ENCODE measurements at places on chromosomes 5 and 9.

DNA sequence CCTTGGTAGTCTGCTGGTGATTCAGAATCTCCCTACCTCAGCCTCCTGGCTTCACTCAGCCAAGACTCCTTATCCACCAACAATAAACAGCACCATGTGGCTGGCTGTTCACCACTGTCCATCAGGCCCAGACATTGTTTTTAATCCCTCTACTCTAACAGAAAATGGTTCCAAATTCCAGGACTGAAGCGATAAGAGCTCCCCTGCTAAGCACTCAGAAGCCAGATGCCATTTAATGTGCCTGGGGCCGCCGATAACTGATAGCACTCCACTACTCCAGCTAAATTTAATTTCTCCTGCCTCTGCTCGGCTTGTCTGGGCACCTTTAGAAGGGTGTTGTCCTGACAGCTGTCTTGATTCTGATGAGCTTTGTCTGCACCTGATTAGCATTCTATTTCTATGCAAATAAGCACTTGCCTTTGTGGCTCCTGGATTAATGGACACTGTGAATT is 47.1 kb downstream of the ZNF622 start:
- no peak for DNase-seq

DNA sequence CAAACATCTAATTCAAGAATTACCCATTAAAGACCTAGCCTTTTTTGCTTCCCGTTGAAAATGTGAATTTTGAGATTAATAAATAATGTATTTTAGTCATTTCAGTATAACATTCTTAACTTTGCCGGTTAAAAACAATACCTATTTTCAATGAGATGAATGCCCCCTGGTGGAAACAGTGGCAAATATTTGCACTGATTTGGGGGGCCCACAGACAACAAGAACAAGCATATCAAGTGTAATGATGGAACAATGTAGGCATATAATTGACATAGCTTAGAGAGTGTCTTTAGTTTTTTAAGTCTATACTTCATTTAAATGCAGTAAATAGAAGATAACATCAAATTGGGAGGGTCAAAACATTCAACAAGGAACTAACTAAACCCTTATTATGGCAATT is 111.9 kb downstream of the NTRK2 start:
- no peak for DNase-seq

DNA sequence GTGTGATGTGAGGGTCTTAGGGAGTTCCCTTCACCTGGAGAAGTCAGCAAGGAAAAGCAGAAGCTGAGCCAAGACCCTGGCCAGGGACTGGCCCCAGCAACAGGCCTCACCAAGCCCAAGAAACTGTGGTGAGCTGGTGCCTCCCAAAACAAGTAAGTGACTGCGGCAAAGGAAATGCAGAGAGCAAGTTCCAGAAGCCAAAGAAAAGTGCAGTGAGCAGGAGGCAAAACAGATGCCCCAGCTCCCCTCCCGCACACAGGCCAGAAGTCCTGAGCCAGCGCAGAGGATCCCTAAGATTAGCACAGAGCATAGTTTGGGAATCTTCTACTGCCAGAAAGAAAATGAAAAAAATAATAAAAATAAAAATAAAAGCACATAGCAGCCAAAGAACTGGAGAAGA is 13.2 kb downstream of the MED27 start:
- DNase-seq: no peak

- no peak for DNase-seq
Measured at GRCh38 chr5:148880197-148880596, 53.8 kb downstream of the ADRB2 start.

DNA sequence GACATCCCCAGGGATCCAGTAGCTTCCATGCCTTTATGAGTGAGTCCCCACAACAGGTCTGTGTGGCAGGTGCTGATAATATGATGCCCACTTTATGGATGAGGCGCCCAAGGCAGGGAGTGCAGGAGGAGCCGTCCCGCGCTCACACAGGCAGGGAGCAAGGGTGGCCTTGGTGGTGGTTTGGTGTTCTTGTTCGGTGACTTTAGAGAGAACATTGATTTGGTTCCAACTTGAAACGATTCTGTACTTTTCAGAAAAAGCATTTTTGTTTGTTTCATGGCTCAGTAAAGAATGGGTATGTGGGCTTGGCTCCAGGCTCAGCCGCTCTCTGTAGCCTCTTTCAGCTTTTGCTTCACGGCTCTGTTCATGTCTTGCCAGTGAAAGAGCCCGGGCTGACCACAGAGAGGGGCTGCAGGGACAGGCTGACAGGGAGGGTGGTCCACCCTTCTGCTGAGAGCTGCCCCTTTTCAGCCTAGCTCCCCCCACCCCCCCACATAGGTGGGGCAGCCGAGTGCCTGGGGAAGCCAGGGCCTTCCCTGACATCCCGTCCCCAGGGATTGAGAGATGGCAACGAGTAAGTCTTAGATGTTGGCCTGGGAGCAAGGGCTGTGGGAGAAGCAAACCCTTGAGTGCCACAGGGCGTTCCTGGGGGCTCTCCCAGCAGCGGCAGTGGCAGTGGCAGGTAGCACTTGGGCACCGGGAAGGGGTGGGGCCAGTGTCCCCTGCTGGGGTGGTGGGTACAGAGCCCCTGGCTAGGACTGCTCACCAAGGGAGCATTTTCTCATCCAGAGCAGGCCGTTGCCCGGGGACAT is 28.0 kb downstream of the NCS1 start:
- no peak for DNase-seq

GRCh38 chr5:68250661-68251298 is 35.2 kb downstream of the PIK3R1 start:
- DNase-seq: no peak

DNA sequence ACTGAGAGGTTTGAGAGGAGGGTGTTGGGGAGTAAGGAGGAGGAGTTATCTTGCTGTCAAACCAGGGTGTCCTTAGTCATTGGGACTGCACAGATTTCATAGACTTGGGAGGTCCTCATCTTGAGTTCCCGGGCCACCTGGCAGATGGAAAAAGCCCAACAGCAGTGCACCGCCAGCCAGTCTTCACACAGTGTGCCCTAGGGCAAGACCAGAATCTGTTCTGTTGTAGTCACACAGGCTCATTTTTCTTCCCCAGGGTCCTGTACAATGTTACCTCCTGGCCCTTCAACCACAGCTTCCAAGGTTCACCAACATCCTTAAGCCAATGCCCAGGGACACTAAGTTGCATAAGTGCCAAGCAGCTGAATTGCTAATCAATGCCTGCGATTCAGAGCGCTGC is 21.0 kb downstream of the PLAC8L1 start:
- DNase-seq: no peak

GRCh38 chr9:20616808-20617207 is 5.5 kb downstream of the MLLT3 start:
- DNase-seq: no peak

GRCh38 chr9:4430432-4431261 is 59.6 kb upstream of the SLC1A1 start:
- DNase-seq: no peak

DNA sequence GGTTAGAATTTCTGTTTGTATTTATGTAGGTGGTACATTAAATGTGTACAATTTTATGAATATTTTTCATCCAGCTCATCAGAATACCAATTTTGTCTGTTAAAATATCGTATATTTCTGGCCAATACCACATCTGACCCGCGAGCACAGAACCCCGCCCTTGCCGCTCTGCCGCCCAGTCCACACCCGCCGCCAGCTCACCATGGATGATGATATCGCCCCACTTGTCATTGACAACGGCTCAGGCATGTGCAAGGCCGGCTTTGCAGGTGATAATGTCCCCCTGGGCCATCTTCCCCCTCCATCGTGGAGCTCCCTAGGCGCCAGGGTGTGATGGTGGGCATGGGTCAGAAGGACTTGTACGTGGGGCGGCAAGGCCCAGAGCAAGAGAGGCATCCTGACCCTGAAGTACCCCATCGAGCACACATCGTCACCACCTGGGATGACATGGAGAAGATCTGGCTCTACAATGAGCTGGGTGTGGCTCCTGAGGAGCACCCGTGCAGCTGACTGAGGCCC is 153.2 kb downstream of the CAVIN4 start:
- no peak for DNase-seq

GRCh38 chr5:154945695-154946301 is 4.9 kb downstream of the MRPL22 start:
- no peak for DNase-seq

- no peak for DNase-seq
Measured at GRCh38 chr5:92885950-92886349, 695.1 kb downstream of the NR2F1-AS1 start.

- DNase-seq: no peak
Measured at GRCh38 chr5:151684690-151685361, 1.9 kb downstream of the SPARC start.

DNA sequence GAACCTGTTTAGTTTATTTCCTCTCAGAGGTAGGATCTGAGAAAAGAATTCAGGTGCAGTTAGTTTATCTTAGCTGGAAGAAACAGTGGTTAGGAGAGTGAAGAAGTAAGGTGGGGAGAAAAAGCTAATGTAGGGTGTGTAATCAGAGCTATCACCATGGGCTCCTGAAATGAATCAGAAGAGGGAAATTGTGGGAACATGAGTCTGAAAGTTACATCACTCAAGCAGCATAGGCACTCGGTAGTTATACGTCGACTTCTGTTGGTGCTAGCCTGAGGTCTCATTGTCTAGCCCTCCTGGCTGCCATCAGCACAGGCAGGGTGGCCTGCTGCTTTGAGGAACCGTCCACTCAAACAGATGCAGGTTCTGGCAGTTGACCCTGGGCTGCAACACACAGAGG is 56.7 kb upstream of the NPR3 start:
- DNase-seq: no peak

DNA sequence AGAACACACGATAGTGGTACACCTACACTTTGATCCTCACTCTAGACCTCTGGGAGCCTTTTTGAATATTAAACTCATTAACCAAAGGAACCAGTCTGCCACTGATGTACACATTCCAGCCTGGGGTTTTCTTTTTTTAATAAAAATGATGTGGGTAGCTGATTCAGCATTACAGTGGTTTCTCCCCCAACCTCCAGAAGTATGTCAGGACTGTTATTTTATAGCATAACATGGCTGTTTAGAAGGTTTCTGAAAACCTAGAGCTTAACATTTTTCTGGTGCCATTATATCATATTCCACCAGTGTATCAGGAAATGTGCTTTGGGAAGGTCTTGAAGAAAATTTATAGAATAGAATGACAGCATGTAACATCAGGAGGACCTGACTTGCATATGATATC is 540.9 kb upstream of the WWC1 start:
- DNase-seq: no peak

Measured in stimulated activated CD4-positive, alpha-beta T cell treated with anti-CD3 and anti-CD28 coated beads, Interleukin-1b, Interleukin-23, amount 100 ng/mL, for 1 hour (primary cell).